ENCODE measurements at places on chromosomes 13 and 19.

DNA sequence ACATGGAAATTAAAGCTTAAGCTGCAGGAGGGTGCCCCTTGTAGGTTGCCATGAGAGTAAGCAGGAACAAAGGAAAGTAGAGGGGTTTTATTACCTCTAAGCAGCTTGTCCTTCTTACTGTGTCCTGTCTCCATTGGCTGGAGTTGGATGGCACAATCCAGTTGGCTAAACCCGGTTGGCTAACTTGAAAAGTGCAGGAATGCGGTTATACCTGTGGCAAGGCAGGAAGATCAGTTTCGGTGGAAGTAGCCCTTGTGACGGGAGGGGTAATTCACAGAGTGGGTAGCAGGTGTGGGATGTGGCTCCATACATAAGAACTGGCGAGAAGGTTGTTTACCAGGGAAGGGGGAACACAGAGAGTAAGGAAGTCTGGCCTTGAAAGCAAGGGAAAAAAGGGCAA is 3.2 kb downstream of the ZNF726 start:
- no peak for DNase-seq

DNA sequence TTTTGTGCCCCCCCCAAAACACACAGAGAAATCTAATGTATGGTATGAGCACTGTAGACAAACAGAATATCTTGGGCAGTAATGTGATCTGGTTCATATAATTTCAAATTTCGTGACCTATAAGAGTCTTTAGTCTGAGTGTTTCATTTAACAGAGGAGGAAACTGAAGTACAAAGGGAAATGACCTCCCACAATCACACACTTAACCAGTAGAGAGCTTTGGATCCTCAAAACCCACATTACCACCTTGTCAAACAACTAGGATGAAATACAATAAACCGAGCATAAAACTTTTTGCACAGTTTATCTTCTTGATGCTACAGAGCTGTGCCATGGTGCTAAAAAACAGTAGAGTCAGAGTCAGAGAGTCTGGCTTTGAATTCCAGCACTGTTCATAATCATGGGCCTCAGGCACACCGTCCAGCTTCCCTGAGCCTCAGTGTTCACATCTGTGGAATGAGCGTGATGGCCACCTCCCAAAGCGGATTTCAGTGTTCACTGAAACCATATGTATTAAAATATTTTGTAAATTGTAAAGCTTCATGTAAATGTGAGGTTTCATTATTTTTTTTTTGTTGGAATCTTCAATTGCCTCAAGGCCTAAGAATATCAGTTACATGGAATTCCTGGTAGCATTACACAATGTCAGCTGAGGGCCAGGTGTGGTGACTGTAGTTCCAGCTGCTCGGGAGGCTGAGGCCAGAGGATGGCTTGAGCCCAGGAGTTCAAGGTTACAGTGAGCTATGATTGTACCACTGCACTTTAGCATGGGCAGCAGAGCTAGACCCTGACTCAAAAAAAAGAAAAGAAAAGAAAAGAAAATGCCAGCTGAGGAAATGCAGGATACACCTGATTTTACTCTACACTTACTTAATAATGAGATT is 126.4 kb upstream of the FRY start:
- DNase-seq: no peak

DNA sequence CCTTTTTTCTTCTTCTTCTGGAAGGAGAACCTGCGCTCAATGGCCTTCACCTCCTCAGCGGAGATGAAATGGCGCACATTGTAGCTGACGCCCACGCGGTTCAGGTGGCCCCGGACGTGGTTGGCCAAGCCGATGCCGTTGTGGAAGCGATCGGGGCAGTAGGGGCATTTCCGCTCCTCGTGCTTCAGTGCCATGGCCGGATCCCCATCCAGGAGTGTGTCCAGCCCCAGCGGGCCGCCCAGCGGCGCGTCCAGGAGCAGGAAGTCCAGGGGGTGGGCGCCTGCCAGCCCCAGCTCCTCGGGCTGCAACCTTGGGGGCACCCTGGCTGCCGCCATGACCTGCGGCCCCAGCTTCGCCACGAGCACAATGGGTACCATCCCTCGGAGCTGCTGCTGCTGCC is 11.2 kb downstream of the WIZ start:
- no peak for DNase-seq

- no peak for DNase-seq
These were observed 31.7 kb downstream of the BRD4 start for GRCh38 chr19:15300533-15301197.

- no peak for DNase-seq
These were observed 97.7 kb upstream of the VSTM2B start for GRCh38 chr19:29428071-29428470.

DNA sequence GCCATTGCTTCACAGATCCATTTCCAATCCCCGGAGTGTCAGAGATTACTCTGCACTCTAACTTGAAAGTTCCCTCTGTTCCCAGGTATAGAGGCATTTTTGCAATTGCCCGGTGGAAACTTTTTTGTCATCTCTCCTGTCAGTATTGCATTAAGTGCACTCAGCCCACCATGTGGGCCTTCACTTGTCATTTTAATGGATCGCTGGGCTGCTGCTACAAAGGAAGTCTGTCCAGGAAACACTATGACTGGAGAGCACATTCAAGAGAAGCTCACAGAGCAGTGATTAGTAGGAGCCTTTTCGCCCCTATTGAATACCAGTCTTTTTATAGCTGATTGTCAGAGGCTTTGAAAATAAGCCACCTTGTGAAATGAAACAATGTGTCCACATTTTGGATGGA is 180.9 kb downstream of the B3GLCT start:
- DNase-seq: no peak

DNA sequence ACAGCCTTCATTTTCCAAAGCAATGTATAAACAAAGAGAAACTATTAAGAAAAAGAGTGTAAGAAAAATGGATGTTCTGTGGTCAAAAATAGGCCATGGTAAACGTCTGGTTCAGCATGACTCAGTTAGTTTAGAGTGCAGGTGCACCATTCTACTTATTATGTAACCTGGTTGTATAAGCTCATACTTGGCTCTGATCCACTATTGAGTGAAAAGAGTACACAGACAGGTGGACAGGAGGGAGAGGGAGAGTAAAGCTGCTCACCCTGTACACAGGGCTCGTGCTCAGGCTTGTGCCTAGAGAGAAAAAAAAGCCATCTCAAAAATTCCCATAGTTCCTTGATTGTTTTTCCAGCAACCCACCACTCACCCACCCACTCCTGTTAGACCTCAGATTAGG is 85.8 kb upstream of the ZNF91 start:
- no peak for DNase-seq

DNA sequence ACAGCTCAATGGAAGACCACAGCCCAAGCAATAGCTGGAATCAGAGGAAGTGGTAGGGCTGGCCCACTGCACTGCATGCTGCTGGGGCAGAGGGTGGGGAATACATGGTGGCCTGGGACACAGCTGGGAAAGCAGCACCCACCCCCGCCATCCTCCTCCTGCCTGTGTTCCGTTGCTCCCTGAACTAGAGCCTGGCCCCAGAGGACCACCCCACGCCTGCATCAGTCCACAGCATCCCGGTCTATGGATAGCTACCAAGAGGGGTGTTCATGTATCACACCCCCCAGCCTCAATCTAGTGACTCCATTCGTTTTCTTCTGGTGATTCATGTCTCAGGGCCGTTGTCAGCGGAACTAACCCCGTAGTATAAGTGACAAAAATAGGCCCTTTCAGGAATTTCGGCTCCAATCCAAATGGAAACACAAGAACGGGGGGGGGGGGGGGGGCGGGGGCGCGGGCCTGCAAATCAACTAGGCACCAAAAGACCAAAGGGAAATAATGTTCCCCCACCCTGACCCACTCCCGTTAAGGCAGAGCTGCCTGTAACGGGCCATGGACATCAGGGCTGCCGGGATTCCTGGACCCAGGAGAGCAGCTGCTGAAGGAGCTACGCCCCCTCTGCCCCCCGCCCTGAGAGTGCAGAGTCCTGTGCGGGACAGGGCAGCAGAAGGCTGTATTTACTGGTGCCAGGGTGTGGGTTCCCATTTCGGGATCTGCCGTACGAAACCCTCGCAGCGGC is 18.9 kb upstream of the EPHX3 start:
- no peak for DNase-seq

GRCh38 chr19:37564624-37565369 is 29.8 kb downstream of the ZNF571 start:
- no peak for DNase-seq

- DNase-seq: no peak
These were observed 27.4 kb downstream of the SLITRK6 start for GRCh38 chr13:85771856-85772255.

DNA sequence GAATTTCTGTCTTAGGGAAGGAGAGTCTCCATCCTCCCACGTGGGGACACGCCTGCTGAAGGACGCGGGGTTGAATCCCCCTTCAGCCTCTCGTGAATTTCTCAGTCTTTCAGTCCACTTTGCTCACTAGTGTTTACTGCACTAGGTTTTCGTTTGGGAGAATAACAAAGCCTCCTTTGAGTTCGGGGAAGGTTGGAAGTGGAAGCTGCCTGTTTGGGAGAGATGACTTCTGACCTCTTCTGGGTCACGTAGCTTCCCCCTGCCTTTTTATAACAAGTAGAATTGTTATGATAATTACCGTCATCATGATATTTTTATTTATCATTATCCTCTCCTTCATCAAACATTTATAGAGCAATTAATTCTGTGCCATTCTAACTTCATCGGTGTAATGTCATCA is 60.7 kb downstream of the ATP11A start:
- no peak for DNase-seq

DNA sequence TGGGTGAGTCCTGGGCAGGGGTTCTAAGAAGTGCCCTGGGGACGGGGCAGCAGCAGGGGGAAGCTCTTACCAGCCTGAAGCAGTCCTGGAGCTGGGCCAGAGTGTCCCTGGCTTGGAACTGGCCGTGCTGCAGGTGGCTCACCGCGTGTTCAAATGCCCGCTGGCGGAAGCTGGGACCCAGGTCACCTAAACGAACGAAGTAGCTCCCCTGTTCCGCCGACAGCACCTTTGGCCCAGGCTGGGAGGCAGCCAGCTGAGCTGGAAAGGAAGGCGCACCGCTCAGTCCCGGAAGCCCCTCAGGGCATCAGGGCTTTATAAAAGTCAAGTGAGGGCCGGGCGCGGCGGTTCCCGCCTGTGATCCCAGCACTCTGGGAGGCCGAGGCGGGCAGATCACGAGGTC is 9.6 kb downstream of the PLIN4 start:
- no peak for DNase-seq

DNA sequence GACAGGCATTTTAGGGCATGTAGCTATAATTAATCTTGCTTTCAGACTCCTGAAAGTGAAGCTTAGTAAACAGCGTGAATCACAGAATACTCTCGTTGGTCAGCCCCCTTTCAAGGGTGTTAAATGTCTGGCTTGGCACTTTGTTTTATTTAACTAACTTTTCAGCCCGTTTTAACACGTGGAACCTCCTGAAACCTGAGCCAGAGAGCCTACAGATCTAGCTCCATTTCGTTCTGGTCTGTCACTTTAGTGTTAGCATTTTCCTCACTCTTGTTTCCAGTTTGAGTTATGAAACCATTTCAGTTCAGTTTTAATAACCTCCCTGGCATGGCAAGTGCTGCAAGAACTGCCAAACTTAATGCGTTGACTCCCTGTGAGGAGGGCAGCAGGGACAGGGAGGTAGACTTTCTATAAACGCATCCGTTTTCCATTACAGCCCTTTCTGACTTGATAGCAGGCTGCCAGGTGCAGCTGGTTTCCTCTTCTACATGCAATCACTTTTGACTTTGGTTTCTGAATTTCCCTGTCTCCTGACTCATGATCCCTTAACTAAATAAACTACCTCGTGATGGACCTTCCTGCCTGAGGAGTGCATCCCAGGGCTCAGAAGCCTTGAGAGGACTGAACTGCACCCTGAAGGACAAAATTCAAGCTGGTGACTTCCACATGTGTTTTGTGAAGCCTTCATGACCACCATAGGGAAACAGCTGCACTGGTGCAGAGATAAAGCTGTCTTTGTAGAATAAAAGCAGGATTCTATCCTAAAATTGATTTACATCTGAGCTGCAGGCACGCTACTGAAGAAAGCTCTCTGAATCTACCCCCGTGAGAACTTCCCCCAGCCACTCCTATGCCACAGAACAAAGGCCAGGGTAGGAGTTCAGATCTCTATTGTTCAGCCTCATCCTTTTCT is 192.6 kb downstream of the DLEU7 start:
- DNase-seq: no peak

- DNase-seq: no peak
These were observed 9.8 kb downstream of the PPP1R15A start for GRCh38 chr19:48881741-48882657.

DNA sequence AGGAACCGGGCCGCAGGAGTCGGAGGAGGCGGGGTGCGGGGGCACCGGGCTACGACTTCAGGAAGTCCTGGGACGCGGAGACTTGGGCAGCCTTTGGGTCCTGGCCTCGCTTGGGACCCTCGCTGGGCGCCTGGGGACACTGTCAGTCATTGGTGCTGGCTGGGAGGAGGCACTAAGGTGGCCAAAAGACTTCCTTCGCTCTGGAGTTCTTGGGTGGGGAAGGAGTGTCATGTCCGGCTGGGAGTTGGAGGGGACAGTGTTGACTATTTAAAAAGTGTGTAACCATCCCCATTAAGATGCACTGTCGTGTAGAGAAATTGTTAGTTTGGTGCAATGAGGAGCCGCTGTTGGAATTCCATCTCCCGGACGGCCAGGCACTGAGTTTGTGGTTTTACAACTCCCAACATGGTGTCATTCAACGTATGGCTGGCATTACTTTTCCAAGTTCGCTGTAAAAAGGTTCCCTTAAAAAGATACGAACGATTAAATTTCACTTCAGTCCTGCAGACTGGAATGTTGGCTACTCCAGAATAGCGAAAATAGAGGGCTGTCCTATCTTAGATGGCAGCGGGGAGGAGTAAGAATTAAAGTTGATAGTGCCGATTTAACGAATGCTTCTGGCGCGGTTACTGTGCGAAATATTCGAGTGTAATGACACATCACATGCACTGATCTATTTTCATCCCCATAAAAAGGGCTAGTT is 776 bp downstream of the DNAJC3 start:
- DNase-seq: peak; percentile 30

DNA sequence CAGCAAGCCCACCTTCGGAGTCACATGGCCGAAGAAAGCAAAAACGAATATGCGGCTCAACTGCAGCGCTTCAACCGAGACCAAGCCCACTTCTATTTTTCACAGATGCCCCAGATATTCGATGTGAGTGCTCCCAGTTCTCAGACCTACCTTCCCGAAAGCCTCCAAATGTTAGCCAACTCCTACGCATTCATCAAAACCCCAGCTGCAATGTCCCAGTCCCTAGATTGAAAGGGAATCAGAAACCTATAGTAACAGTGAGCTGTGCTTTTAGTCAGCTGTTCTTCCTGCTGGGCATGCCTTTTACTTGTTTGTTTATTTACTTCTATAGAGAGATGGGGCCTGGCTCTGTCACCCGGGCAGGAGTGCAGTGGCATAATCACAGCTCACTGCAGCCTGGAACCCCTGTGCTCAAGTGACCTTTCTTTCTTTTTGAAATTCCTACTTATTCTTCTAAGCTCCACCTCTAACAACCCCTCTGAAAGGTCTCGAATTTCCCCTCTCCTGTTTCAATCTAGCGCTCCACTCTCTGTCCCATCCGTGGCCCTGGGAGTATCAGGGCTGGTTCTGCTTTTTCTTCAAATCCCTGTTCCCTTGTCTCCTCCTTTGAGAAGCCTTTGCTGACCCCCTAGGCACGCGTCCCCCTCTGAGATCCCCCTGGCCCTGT is 4.4 kb downstream of the TRIP10 start:
- DNase-seq: no peak

- no peak for DNase-seq
These were observed 44.3 kb downstream of the ZNF146 start for GRCh38 chr19:36259211-36259610.

Measured in dorsolateral prefrontal cortex (tissue), 122 donors.